ENCODE measurements at places on chromosomes 1 and 21.

DNA sequence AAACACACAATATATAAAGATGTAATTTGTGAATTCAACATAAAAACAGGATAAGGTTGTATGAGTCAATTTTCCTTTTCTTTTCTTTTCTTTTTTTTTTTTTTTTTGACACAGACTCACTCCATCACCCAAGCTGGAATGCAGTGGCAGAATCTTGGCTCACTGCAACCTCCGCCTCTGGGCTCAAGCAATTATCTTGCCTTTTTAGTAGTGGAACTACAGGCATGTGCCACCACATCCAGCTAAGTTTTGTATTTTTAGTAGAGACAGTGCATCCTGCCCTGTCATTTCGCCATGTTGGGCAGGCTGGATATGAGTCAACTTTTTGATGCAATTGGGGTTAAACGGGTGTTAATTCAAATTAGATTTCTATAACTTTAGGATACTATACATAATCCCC, 10.3 kb upstream of the SPRR2B start:
- no peak for DNase-seq

GRCh38 chr1:218367118-218367517, 22.0 kb downstream of the TGFB2 start:
- no peak for DNase-seq

DNA sequence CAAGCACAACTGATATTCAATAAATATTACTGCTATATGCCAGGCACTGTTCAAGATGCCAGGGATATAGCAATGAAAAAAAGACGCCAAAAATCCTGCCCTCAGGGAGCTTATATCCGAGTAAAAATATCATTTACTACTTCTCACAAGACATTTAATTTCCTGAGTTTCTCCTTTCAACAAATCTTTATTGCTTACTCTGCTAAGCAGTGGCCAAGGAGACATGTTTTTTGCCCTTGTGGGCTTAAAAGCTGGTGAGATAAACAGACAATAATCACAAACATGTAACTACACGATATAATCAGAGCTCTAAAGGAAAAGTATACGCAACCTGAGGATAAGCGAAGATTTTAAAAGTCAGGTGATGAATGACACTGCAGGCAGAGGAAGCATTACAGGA, 19.5 kb downstream of the TGFBR3 start:
- no peak for DNase-seq

DNA sequence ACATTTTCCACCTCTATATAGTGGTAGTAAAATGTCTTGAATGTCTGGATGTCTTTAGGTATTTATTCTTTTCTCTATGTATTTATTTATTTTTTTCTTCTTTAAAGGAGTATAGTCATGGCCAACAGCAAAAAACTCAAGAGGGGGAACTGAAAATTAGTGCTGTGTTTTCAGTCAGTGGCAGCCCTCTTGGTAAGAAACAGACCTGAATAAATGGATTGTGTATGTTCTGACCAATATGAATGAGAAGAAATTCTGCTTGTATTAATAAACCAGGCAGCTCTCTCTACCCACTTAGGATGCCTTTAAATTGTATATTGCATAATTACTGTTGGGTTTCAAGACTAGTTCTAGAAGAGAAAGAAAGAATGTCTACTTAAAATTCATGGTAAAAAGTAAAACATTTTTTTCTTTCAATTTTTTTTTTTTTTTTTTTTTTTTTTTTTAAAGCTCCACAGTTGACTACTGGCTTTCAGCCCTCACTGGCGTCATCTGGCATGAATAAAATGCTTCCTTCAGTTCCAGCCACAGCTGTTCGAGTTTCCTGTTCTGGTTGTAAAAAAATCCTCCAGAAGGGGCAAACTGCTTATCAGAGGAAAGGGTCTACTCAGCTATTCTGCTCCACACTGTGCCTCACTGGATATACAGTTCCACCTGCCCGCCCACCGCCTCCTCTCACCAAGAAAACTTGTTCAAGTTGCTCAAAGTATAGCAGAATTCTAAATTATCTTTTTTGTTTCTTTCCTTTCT, 101.6 kb downstream of the ZMYM4 start:
- no peak for DNase-seq

DNA sequence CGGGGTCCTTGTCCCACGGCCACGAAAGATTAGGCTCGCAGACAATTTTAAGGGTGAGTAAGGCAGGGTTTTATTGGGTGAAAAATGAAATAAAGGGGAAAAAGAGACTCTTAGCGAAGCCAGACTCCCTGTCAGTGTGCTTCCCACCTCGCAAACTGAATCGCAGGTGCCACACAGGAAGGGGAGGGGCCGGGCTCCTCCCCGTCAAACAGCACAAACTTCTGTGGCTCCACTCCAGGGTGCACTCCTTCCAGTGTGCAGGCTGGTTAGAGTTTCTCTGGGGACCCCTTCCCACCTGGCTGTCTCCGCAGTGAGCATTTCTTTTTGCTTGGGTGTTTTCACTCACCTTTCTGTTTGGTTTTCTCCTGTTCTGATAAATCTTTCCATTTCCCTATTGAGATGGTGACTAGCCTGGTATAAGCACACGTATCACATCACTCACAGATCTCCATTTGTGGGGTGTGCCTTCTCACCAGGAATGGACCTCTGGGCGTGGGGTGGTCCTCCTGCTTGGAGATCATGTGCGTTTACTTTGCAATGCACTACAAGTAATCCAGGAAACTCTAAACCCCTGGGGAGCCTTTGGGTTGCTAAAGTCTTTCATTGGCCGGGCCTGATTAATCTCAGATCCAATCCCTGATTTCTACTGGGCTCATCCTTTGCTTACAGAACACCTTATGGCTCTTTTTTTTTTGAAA, 37.6 kb upstream of the GALNT2 start:
- DNase-seq = no peak

DNA sequence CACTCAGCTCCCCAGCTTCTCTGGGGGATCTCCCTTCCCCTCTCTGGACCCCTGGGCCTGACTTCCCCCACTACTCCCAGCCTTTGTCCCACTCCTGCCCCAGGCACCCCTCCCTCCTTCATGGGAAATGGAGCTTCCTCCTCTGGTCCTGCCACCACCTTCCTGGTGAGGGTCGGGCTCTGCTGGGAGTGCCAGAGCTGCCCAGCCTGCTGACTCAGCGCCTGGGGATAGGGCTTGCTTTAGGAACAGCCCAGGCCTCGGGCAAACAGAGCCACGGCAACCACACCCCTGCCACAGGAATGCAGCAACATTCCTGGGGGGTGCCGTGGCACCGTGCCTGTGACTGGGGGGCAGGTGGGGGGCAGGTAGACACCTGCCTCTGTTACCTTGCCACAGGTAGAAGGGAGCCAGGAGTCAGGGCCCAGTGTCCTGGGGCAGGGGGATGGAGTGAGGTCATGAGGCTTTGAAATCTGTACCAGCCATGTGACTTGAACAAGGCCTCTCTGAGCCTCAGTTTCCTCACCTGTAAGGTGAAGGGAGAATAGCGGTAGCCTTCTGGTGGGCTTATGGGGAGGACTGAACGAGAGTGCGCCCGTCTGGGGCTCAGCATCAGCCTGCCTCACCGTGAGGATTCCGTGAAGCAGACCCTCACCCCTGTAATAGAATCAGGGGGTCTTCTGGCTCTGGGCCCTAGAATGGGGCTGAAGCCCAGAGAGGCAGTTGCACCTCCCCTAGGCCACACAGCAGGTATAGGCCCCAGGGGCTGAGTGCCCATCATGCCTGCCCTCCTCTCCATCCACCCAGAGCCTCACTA, 17.8 kb upstream of the EPHA2 start:
- no peak for DNase-seq

DNA sequence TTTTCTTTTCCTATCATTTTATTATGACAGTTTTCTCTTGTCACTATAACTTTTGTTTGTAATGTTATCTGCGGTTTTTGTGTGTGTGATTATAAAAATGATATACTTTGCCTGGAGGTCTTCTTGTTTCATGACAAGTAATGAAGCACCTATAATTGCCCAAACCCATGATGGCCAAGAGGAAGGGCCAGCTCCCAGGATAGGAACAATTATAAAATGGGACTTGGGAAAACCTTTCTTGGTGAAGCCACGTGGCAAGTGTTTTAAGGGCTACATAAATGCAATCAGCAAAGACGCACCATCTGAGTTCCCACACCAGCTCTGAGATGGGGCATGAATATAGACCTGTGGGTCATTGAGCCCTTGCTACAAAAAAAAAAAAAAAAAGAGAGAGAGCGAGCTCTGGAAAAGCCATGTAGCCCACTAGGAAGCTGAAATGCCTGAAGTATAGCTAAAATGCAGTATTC, 462.6 kb upstream of the RUNX1 start:
- no peak for DNase-seq

- no peak for DNase-seq
These were observed 38.7 kb upstream of the DESI2 start for GRCh38 chr1:244614113-244614836.

DNA sequence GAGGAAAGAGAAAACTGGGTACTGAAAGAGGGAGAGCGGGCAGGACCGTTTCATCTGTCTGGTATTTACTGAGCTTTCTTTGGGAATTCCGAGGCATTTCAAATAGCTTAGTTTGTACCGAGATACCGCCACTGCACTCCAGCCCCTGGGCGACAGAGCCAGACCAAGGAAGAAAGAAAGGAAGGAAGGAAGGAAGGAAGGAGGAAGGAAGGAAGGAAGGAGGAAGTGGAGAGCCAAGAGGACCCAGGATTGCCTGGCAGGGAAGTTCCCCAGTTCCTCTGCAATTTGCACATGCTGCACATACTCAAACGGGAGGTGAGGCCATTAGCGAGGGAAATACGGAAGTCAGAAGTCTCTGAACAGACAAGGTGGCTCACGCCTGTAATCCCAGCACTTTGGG, 961 bp upstream of the FUCA1 start:
- no peak for DNase-seq
